ENCODE measurements at places on chromosomes 12 and 14.

GRCh38 chr14:74400919-74401503 is 25.0 kb downstream of the SYNDIG1L start:
- no peak for DNase-seq

DNA sequence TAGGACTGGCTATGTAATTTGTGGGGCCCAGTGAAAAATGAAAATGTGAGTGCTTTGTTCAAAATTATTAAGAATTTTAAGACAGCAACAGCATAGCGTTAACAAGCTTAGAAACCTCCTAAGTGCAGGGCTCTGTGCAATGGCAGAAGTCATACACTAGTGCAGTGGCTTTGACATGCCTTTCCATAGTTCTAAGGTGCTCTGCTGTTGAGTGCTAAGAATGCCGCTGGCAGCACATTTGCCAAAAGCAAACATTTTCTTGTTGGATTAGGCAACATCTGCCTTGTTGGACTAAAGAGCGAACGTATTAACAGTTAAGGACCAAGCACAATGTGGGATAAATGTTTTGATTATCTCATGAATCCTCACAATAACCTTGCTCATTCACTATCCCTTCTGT is 244.9 kb upstream of the PDE3A start:
- DNase-seq, result no peak

- no peak for DNase-seq
Observed at GRCh38 chr14:92696366-92696765, 52.1 kb downstream of the LGMN start.

DNA sequence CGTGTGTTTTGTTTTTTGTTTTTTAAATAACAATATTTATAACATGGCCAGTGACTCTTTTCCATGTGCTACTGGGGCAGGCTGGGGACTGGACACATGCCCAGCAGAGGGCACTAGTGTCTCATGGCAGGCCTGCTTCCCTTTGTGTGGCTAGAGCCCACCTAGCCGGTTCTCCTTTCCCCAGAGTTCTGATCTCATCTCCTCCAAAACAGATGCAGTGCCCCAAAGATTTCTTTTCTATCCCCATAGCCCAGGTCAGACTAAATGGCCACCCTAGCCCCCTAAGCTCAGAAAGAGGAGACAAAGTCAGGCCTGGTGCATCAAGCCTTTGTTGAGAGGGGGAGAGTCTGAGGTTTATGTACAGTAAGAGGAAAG is 21.2 kb downstream of the PRPF40B start:
- peak; percentile 89 for DNase-seq
